ENCODE measurements at places on chromosomes 2 and 18.

- peak; percentile 0 for DNase-seq
Measured at GRCh38 chr2:240431271-240431660, 4.2 kb upstream of the GPC1 start.

- no peak for DNase-seq
Measured at GRCh38 chr2:11876436-11876835, 130.0 kb downstream of the LPIN1 start.

DNA sequence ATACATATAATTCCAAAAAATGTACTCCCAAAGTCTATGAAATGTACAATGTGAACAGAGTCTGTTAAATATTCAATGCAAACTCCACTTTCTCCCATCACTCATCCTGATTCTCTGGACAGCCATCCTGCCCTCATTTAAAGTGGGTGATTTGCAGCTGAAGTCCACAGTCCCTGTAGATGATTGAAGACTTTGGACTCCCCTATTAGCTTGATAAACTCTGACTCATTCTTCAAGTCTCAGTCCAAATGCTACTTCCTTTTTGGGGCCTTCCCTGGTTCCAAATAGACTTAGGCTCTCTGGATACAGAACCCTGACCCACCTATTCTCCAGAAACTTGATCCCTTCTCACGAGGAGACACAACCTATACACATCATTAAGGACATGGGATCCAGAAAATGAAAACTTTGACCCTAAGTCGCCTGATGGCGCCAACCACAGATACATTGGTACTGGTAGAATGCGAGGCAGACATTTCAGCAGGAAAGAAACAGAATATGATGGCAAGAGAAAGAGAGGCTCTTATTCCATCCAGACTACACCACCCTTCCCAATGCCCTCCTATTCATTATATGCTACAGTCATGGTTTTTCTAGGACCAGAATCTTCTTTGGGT is 122.7 kb downstream of the VIT start:
- no peak for DNase-seq

DNA sequence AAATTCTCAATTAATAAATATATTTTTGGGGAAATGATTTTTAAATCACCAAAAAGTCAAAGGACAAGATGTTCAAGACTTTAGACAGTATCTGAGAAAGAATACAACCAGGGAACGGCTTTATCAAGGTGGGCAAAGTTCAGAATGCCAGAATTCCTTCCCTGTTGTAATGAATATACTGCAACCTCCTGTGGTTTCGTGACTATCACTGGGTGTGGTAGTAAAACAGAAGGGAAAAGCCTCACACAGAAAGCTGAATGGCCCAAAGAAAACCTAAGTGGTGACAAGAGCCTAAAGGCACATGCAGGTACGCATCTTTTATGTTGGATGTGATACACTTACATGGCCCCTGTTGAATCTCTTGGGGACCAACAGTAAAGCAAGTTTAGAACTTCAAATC is 37.1 kb downstream of the MBD2 start:
- DNase-seq, result no peak

DNA sequence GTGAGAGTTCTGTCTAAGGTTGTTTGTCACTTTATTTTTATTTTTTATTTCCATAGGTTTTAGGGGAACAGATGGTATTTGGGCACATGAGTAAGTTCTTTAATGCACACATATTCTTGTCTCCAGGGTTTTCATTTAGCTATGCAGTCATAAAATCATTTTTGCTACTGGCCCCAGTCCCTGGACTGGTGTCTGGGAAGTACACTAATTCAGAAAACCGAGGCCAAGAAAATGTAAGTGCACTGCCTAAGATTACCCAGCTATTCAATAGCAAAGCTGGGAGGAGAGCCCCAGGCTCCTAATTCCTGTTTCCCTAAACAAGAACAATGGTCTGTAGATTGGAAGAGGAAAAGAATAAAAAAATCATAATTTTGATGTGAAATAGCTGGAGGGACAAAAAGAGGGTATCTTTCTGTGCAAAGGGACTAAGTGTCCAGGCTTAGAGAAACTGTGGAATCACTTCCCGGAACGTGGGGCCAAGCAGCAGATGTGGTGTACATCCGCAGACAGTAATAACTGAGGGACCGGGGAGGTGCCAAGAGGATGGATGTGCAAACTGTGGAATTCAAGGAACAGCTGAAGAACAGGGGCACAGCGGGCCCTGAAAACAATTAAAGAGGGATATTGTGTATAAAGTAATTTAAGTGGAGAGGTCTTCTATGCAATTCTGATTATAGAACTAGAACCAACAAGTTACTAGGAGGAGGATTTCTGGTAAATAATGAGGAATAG is 236.3 kb downstream of the ACKR3 start:
- DNase-seq, result no peak

DNA sequence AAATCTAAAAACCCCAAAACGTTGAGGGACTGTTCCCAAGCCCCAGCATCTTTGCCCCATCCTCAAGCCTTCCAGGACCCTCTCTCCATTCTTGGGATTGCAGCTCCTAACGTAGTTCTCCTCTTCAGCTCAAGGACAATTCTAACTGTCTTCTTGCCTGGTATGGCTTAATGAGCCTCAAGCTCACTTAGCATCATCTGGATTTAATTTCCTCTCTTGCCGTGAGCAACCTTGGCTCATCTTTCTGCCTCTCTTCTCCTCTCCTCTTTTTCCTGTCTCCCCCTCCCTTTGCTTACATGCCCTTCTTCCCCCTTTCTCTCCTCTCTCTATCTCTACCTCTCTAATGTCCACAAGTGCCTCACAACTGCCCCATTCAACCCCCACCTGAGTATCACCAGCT is 44.2 kb downstream of the TACR1 start:
- no peak for DNase-seq

- no peak for DNase-seq
Measured at GRCh38 chr18:8847900-8848299, 142.5 kb downstream of the MTCL1 start.

DNA sequence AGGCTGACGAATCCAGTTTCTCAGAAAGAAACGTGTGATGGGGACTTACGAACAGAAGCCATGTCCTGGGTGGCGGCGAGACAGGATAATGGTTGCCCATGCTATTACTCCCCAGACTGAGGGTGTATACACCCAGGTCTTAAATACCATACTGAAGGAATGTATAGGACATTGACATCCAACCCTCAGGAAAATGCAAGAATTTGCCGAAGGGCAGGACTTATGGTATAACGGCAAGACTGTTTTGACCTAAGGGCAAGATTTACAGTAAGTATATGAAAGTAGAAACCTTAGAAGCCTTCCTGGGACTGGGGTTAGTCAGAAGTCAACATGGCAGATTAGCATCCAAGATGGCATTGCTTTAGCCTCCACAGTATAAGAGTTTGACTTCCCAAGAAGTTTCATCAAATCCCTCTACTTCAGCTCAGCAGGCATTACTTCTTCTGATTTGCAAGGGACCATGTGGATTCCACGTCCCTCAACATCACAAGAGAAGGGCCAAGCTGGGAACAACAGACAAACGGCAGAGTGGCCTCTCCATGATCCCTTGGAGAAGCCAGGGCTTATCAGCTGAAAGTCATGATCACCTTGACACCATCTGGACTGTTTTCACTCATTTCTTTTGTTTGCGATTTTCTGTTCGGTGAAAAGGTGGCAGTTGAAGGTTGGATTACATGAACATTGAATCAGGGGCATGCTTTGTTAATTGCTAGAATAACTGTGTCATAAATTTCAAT is 21.1 kb downstream of the ST3GAL5 start:
- DNase-seq, result no peak

GRCh38 chr2:181275643-181276070 is 181.5 kb upstream of the ITGA4 start:
- no peak for DNase-seq

- DNase-seq, result no peak
Measured at GRCh38 chr2:121382744-121383143, 97.7 kb upstream of the TFCP2L1 start.

DNA sequence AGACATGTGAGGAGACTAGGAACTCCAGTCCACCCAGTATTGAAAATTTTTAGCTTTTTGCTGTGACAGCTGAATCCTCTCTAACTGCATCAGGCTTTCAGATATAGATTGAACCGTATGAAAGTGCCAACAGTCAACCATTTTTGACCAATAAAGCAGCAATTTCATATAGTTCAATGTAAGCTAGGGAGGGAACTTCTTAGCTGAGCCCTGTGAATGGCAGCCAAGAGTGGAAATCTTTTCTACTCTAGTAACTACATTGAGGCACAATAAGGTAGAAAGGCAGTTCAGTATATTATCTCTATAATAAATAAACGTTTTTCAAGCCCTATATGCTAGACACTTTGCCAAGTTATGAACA is 96.3 kb upstream of the TANK start:
- DNase-seq, result no peak

Measured in effector CD4-positive, alpha-beta T cell (primary cell).